CD4-positive, alpha-beta T cell treated with Interleukin-6 for 4 hours (primary cell): ENCODE measurements at places on chromosomes 4 and X.
A peak's percentile ranks its signal among the peaks of the same experiment; 100 is the strongest.

DNA sequence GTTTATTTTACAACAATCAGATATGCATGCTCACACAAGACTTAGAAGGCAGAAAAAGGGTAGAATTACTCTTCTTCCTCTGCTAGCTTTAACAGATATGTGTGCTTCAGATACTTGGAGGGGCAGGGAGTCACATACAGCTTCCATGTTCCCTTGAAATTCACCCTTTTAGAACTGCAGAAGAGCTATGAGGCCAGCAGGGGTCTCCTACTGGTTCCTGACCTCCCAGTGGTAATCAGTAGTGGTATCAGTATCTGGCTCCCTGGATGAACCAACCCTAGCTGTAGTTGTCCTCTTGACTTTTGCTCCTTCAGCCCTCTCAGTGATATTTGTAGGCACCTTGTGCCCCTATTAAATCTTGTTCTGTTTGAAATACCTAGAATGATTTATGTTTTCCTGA, 81.5 kb downstream of the RCHY1 start:
- DNase-seq, result no peak

- no peak for DNase-seq
These were observed 34.8 kb downstream of the OSTC start for GRCh38 chr4:108685036-108685686.

DNA sequence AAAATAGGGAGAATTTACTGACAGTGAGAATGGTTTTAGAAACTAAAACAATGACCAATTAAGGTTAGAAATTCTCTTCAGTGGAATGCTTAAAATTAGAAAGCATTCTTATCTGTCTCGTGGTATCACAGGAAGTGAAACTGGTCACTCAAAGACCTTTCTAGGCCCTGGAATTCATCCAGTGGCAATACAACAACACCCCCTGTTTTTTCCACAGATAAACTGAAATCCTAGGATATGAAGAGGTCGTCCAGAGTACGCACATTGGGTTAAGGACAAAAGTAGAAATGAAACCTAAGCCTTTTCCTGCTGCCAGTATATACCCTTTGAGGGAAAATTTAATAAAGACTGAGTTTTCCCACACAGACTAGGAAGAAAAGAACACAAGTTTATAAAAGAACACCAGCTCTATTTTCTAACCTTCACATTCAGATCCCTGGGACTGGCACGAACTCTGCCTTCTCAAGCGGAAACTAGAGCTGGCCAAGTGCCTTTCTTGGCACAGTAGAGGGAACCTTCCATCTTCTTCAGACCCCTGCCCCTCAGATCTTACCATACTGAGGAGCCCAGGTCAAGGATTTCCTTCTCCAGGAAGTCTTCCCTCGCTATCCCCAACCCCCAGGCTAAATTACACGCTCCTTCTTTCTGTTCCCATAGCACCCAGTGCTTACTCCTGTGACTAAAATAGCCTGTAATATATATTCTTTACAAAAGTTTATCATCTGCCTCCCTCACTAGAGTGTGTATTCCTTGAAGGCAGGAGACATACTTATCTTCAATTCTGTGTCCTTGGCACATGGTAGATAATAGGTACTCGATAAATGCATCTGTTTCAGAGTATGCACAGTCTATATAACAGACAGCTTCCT, 16.9 kb downstream of the LHFPL1 start:
- DNase-seq, result no peak

GRCh38 chrX:49198540-49199314, 1.3 kb downstream of the SYP start:
- DNase-seq, result no peak

GRCh38 chr4:70713453-70714078, 8.2 kb upstream of the RUFY3 start:
- no peak for DNase-seq

GRCh38 chr4:54915276-54915675, 210.1 kb downstream of the KDR start:
- DNase-seq, result no peak

DNA sequence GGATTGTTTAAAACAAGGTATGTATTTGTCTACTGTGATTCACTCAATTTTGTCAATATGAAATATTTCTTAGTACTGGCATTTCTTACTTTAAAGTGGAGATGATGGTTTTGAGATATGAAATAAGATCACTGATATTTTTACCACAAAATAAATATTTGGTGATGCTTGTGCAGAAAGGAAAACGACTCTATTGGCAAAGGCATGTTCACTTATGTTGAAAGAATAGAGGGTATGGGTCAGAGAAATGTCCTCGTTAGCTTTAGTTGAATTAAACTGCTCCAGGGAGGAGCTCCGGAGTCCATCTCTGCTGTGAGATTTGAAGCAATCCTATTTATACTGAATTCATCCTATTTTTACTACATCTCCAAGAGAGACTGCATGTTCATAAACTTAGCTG, 84.2 kb downstream of the SH3BGRL start:
- DNase-seq, result no peak

- DNase-seq, result no peak
These were observed 168.2 kb downstream of the TENM3 start for GRCh38 chr4:182411391-182411790.

- DNase-seq, result peak; percentile 39
These were observed 16.4 kb downstream of the TCEANC start for GRCh38 chrX:13669246-13669737.

DNA sequence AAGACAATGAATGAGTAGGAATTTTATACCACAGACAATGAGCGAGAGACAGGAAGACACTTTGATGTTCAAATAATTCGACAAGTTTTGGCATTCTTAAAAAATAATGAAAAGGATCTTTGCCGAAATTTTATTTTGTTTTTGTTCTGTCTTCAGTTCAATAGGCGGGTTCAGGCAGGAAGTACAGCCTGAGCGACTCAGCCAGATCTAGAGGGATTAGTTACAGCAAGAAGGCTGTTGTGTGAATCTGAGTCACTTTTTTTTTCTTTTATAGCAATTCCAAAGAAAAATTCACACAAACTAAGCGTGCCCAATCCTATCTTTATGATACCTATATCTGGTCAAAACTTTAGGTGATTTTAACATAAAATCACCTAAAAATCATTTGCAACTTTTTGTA, 505.4 kb upstream of the FAM241A start:
- no peak for DNase-seq

DNA sequence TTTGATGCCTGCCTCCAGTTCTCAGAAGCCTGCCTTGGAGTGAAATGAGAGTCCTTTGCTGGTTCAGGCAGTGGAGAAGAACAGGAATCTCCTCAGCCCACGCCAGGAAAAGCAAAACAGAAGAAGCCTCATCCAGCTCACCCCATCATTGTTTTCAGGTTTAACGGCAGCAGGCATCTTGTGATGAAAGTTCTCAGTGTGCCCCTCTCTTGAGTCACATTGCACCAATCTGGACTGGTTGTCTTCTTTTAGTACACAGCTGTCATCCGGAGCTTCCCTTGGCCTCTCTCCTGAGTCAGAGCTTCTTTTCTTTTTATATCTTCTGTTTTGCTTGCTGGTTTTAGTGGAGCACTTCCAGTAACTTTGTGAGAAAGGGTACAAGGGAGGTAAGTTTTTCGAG, 50.9 kb downstream of the TSPAN7 start:
- DNase-seq, result no peak

GRCh38 chr4:17058916-17059741, 160.7 kb upstream of the LDB2 start:
- DNase-seq, result no peak

GRCh38 chrX:153708415-153708814, 15.8 kb downstream of the BCAP31 start:
- peak; percentile 56 for DNase-seq
